Erythroblast (primary cell): ENCODE measurements at places on chromosomes 12 and 14.
A peak's percentile ranks its signal among the peaks of the same experiment; 100 is the strongest.

GRCh38 chr14:49594347-49595091, 4.2 kb upstream of the LRR1 start:
- DNase-seq, result peak; percentile 96

GRCh38 chr14:49880267-49881064, 12.4 kb upstream of the ARF6 start:
- DNase-seq, result no peak

GRCh38 chr12:29395356-29395755, 14.4 kb upstream of the ERGIC2 start:
- DNase-seq, result no peak

GRCh38 chr12:110335481-110336045, 54.5 kb downstream of the ATP2A2 start:
- DNase-seq, result no peak

DNA sequence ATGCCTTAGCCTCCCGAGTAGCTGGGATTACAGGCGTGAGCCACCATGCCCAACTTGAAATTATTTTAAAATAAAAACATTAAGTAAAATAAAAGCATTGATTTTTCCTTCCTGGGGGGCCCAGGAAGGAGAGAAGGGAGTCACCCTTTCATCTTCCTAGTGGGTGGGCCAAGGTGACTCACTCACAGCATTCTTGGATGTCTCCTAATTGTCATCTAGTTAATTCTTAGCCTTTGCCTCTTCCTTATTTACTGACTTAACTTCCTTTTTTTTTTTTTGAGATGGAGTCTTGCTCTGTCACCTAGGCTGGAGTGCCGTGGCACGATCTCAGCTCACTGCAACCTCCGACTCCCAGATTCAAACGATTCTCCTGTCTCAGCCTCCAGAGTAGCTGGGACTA, 29.2 kb downstream of the TMEM120B start:
- DNase-seq, result no peak

GRCh38 chr12:127785986-127786590, 480.9 kb upstream of the TMEM132C start:
- no peak for DNase-seq

- DNase-seq, result no peak
These were observed 24.0 kb upstream of the PLBD1 start for GRCh38 chr12:14591719-14592118.

DNA sequence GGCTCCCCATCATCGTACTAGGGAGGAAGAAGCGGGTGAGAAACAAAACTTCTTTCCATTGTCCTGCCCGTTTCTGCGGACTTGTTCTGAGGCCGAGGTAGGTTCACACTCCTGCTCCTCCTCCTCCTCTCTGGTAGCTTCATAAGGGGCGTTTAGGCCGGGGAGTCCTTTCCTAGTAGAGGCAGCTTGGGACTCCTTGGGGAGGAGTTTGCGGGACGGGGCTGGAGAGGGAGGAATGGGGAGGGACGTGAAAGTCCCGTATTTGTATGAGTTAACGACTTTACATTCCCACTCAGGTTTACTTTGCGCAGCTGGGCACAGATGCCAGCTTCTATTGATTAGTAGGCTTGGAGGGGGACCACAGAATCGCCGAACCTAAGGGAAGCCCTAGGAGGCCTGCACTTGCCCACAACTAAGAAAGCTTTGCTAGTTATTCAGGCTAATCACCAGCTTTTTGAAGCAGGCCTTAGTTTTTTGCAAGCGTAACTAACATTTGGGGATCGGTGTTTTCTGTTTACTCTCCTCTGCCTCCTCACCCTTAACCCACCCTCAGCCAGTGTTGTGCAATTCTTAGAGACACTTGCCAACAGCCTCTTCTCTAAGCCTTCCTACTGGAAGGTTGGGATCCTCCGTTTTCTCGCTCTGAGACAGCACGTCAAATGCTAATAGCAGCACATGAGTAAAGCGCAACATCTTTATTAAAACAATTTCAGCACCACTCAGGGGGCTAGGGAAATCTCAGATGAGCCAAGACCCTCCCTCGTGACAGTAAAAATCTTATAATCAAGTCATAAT, 499 bp downstream of the RNASE4 start:
- DNase-seq, result no peak

- no peak for DNase-seq
These were observed 58.2 kb downstream of the NUBPL start for GRCh38 chr14:31619440-31619839.

DNA sequence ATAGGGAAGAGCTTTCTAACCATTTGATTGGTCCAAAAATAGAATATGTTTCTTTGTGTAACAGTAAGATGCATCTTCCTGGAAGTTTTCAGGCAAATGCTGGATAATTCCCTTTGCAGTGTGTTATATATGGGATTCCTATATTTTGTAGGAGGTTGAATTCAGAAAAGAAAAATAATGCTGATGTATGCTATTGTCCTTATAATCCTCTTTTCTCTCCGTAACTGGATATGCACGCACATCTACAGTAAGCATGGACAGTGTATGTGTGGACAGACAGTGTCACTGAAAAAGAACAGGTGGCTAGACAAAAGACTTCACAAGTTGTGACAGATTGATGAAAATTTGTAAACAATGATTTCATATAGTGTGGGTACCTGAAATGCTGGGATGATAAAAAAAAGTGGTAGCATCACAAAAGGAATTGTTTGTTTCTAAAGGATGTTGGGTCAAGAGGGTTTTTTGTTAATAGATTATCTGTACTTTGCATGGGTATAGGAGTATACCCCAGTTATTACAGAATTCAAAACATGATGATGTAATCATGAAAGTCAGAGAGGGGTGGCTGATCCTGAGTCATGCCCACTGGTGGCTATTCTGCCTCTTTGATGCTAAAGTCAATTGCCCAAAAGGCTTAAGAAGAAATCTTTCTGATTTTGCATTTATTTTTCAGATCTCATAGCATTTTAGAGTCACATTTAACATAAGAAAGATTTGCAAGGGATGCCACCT, 160.7 kb upstream of the TMTC1 start:
- no peak for DNase-seq

GRCh38 chr12:97404543-97404942, 58.1 kb upstream of the RMST start:
- peak; percentile 27 for DNase-seq

GRCh38 chr12:130161261-130162243, 712 bp upstream of the FZD10 start:
- no peak for DNase-seq

- DNase-seq, result no peak
These were observed 63.6 kb upstream of the BCL2L14 start for GRCh38 chr12:12007001-12007712.

GRCh38 chr14:92392711-92393110, 69.7 kb downstream of the SLC24A4 start:
- DNase-seq, result peak; percentile 8
